ENCODE measurements at places on chromosomes 1 and 21.

DNA sequence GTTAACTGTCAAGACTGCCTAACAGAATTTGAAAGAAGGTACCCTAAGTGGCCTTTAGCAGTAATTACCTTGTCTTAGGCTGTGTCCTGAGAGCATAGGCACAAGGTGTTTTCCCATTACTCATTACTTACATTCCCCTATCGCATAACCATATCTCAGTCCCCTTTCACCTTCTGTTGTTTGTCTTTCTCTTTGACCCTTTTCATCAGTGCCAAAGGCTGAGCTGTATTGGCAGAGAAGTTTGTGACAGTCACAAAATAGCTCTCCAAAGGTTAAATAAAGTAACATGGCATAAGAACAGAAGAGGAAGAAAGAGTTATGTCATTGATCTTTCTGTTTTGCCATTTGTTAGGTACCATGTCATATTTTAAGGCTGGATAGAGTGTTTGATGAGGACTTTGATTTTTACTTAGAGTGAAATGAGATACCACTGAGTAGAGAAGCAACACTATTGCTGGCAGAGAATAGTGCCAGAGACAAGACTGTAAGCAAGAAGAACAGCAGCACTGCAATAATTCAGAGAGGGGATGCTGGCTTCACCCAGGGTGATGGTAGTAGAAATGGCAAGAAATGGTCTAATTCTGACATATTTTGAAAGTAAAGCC, 497.8 kb downstream of the TTLL7 start:
- DNase-seq, result no peak

DNA sequence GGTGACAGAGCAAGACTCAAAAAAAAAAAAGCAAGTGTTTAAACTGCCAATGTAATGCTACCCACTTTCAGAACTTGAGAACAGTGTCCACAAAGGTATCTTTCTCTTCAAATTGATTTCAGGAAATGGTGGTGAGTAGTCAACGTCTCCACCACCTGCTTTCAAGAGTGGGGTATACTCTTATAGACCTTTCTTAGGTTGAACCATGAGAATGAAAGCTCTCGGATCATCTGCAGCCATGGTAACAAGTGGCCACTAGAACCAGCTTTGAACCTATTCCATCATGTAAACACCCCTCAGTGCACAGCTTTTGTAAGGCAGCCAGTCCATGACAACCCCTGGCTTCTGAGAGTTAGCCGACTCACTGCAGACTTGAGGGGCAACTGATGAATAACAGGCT, 107.4 kb downstream of the NTPCR start:
- no peak for DNase-seq

GRCh38 chr1:21251773-21252471, 38.3 kb downstream of the ECE1 start:
- DNase-seq, result peak; percentile 66

- DNase-seq, result no peak
Observed at GRCh38 chr21:43292866-43293142, 124.0 kb downstream of the CRYAA start.

GRCh38 chr21:45534636-45535331, 7.5 kb downstream of the SLC19A1 start:
- no peak for DNase-seq

DNA sequence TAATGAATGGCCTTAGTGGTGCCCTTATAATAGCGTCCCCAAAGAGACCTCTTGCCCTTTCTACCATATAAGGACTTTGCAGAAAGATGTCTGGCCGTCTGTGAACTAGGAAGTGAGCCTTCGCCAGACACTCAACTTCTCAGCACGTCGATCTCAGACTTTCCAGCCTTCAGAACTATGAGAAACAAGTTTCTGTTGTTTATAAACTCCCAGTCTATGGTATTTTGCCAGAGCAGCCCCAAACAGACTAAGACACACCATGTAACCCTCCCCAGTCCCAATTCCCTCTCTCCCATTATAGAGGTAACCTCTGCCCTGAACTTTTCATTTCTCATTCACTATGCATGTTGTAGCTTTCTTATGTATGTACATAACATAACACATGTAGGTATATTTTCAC, 55.7 kb downstream of the NID1 start:
- no peak for DNase-seq

DNA sequence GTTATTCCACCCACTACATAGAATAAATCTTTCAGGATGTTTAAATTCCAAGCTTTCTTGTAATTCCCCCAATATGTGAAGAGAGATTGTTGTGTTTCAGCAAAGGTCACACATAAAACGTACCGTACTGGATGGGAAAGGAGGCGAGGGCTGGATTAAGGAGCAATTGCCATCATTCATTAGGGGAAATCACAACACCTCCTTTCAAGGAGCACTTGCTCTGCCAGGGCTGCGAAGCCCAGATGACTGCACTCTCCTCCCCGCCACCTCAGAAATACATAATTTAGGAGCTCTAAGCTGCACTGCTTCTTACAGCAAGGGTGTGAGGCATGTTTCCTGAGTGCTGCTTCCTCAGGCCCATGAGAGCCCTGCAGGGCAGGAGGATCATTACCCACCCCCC, 29.6 kb downstream of the MATN1 start:
- no peak for DNase-seq

- no peak for DNase-seq
Observed at GRCh38 chr1:239587066-239587465, 200.7 kb downstream of the CHRM3 start.

- no peak for DNase-seq
Observed at GRCh38 chr1:18997508-18997907, 41.0 kb upstream of the IFFO2 start.

GRCh38 chr1:41537788-41538351, 53.4 kb upstream of the EDN2 start:
- DNase-seq, result peak; percentile 78

- DNase-seq, result no peak
Observed at GRCh38 chr21:38121888-38122720, 134.7 kb upstream of the KCNJ15 start.

DNA sequence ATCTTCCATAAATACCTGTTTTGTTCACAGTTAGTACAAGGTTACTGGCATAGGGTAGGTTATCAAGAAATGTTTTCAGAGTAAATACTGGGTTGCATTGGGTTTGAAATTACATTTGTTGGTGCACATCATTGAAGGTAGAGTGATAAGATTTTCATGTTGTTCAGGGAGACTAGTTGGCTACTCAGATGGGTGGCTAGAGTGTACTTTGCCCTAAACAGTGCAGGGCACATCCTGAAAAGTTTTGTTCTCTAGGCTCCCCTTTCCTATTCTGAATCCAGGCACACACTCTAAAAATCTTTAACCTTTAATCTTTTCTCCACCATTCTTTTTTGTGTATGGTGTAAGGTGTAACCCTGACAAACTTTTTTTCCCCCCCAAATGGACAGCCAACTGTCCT, 18.0 kb downstream of the POU2F1 start:
- no peak for DNase-seq

Measured in skeletal muscle cell (primary cell).